ENCODE measurements at places on chromosomes 12 and 14.

DNA sequence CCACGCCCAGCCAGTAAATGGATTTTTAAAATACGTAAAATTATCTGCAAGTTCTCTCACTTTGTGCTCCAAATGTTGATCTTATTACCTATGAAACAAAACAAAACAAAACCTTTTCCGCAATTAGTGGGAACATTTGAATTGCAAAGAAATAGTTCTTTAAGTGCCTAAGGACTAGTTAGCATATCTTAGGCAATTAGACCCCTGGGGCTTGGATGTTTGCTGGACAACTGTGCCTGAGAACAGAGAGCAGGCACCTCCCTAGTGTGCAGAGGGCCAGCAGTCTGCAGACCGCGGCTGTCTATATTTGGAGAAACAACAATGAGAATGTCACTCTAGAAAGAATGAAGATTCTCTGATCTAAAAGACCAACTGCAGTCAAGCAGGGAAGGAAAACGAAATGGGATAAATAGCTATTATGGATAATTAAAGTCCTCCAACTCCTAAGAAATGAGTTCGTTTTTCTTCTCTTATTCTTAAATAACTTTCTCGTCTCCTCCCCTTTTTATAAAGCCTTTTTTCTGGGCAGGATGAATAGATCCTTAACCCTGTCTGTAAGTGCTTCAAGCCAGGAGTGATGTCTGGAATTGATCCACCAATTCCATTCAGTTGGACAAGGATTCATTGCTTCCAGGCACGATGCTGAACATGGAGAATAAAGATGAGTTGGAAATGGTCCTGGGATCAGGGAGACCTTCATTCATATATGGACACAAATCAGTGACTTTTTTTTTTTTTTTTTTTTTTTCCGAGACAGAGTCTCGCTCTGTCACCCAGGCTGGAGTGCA is 16.2 kb downstream of the SLC17A8 start:
- DNase-seq: no peak

GRCh38 chr12:67667276-67668073 is 18.9 kb downstream of the DYRK2 start:
- DNase-seq: no peak

GRCh38 chr12:112342587-112342986 is 39.6 kb downstream of the HECTD4 start:
- DNase-seq: no peak

GRCh38 chr12:69872804-69873203 is 47.8 kb downstream of the MYRFL start:
- DNase-seq: no peak

- DNase-seq: no peak
Observed at GRCh38 chr14:104510216-104510615, 69.3 kb upstream of the C14orf180 start.

GRCh38 chr12:105231396-105231795 is 4.6 kb downstream of the APPL2 start:
- no peak for DNase-seq

DNA sequence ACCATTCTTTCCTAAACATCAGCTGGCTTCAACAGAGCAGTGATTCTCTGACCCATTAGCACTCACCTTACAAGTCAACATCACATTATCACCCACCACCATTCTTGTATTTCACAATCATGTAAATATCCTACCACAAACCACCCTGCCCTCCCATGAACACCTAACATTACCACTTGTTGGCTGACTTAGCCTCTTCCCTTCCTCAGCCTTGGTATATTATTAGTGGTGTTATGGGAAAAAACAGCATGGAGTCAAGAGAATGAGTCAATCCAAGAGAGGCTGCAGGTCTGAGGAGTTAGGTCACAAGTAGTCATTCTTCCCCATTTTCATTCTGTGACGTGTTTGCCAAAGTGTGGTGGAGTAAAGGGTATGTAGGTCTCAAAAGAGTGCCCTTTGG is 22.3 kb upstream of the MGP start:
- no peak for DNase-seq

GRCh38 chr14:73591690-73592449 is at the start of gene ACOT4:
Gene ACOT4, plus strand, starts transcription at chr14:73591873. Its CDS starts 87 bp downstream, at chr14:73591960.
- DNase-seq: no peak

Measured in SIG-M5 (cell line).